CD4-positive, alpha-beta T cell treated with Interleukin-12 subunit alpha and Interleukin-12 subunit beta, for 1 hour (primary cell): ENCODE measurements at places on chromosomes 1 and 21.

DNA sequence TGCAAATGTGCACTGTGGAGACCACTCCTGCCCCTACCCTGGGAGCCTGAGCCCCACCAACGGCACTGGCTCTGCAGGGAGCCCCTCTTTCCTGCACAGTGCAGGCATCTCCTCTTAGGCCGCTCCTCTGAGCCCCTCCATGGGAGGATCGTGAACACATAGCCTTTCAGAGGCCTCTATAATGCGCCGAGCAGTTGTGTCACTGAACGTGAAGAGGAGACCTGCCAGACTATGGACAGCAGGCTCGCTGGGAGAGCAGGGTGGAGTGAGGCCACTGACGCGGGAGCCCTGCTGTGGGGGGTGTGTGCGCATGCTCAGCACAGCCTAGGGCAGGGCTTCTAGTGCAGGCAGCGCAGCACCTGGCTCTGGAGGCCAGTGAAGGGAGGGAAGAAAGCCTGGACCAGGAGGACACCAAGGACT is 151.3 kb upstream of the COL6A1 start:
- no peak for DNase-seq

DNA sequence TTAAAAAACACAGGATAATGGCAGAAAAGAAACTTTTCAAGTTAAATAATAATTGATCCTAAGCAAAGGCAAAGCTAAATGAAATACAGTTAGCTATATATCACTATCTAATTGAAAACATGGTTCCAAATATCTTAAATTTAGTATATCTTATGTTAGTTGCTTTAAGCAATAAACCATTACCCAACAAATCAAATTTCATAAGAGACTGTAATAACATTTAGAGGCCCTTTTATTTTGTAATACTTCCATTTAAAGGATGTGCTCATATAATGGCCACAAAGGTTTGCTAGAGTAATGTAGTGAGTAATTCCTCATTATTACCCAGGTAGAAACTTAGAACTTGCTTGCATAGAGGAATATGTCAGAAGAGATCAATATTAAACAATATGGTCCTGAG is 32.3 kb downstream of the RPL5 start:
- no peak for DNase-seq

DNA sequence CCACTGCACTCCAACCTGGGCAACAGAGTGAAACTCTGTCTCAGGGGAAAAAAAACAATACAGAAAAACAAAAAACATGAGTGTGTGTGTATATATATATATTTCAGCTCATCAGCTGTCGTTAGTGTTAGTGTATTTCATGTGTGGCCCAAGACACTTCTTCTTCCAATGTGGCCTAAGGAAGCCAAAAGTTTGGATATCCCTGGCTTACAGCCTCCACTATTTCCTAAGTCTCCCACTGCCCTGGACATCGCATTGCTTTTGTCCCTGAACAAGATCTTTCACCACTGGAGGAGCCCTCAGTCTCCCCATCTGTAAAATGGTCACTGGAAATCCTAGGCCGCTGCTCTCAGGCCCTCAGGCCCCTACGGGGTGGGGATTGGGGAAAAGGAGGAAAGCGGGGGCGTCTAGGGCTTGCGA is 391 bp upstream of the LDLRAP1 start:
- no peak for DNase-seq

DNA sequence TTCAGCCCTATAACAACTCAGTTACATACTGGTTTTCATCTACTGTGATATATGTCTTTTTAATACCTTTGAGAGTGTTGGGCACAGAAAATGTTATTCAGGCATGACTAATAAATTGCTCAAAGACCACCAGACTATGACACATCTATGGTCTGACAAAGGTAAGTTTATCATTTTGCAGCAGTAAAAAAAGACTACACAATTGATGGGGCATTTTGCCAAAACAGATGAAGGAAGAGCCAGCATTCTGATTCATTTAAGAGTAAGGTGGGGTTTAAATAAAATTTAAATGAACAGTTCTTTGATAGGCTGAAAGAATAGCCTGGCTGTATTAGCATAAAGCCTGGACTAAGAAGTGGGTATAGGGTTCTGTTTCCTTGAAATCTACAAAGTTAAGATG is 8.8 kb upstream of the RNPC3 start:
- DNase-seq: no peak

DNA sequence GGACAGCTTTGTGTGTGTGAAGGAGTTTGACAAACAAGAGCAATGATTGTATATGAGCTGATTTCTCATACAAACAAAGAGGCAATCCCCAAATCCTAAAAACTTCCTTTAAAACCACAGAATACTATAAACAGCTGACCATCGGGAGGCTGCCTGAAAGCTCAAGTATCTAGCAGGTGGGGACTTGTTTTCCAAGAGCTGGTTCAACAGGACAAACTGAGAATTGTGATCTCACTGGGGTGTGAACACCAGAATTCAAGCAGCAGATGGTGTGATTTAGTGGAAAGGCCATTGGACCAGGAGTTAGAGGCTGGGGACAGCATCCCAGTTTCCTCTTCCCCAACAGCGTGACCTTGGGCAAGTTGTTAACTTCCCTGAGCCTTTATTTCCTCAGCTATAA is 13.9 kb downstream of the LMX1A start:
- no peak for DNase-seq

GRCh38 chr1:52635321-52636089 is 2.5 kb downstream of the SHISAL2A start:
- peak; percentile 63 for DNase-seq

DNA sequence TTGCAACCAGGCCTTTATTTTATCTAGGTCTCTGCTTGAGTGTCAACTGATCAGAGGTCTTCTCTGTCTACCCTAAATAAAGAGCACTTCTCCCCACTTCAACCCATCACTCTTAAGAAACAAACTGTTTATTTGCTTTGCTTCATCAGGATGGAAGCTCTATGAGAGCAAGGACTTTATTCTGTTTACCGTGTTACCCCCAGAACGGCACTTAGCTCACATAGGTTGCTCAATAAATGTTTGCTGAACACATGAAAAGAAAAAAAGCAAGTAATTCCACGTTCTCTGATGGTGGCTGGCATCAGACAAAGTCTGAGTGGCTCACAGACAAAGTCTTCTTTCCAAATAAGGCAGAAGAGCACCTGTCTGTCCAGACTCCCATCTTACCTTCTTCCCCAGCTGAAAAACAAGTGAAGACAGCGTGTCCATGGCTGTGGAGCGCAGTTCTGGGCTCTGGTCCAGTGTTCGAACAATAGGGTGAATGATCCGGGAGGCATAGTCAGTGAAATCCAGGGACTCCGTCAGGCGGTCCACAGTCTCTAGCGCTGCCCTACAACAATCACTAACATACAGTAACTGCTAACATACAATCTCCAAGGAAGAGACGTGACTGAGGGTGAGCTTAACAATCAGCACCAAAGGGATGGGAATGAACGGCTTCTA is 22.9 kb downstream of the ANGPTL7 start:
- DNase-seq: no peak

DNA sequence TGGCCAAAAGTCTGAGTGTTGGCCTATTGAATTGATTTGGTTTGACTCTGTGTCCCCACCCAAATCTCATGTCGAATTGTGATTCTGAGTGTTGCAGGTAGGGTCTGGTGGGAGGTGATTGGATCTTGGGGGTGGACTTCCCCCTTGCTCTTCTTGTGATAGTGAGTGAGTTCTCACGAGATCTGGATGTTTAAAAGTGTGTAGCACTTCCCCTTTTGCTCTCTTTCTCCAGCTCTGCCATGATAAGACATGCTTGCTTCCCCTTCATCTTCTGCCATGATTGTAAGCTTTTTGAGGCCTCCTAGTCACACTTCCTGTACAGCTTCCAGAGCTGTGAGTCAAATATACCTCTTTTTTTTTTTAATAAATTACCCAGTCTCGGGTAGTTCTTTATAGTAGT is 297.1 kb upstream of the ZRANB2 start:
- no peak for DNase-seq

DNA sequence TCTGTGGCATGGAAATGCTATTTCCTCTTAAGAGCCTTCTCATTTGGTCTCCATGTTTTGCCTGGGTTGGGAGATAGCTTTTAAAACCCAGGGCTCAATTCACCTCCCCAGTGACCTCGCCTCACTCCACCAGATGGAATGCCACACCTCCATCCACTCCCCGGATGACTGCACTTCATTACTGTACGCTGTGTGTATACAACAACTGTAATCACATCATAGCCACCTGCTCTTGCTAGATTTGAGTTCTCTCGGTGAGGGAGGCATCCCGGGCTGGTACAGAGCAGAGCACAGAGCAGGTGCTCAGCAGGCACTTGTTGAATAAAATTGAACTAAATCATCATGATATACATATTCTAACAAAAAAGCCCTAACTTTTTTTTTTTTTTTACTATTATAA is 26.0 kb downstream of the SDE2 start:
- no peak for DNase-seq

DNA sequence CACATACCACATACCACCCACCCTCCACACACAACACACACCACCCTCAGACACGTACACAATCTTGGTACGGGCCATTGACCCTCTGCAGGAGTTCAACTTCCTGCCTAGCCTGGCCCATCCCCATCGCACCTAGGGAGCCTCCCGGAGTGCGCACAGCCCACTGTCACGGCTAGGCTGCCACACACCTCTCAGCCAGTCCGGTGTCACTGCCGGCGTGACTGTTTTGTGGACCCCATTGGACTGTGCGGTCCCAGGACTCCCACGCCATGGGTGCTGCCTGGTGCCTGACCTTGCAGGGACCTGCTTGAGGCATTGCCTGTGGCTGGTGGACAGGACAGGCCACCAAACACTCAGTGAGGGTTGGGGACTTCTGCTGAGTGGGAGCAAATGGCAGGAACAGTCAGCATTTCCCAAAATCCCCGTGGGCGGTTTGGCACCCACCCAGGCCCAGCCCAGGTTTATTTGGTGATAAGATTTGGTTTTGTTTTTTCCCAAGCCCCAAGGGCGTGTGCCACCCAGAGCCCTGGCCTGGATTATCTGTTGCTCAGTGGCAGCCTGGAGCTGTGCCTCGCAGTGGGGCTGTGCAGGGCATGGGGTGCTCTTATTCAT is 27.7 kb downstream of the RAB7B start:
- no peak for DNase-seq

DNA sequence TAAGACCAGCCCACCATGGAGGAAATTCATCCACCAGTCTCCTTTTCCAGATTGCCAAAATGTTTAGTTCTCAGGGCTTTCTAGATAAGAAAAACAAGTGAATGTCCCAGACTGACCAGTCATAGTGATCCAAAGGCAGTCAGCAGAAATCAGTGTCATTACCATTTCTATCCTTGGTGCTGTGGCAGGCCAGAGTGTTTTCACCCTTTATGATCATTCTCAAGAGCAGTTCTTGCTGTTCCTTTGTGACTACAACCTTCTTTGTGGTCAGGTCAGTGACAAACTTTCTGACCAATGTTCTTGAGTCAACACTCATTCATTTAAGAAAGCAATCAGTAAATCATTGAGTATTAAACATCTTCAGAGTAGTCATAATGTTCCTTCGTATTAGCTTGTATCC is 7.3 kb upstream of the DHCR24 start:
- DNase-seq: no peak

DNA sequence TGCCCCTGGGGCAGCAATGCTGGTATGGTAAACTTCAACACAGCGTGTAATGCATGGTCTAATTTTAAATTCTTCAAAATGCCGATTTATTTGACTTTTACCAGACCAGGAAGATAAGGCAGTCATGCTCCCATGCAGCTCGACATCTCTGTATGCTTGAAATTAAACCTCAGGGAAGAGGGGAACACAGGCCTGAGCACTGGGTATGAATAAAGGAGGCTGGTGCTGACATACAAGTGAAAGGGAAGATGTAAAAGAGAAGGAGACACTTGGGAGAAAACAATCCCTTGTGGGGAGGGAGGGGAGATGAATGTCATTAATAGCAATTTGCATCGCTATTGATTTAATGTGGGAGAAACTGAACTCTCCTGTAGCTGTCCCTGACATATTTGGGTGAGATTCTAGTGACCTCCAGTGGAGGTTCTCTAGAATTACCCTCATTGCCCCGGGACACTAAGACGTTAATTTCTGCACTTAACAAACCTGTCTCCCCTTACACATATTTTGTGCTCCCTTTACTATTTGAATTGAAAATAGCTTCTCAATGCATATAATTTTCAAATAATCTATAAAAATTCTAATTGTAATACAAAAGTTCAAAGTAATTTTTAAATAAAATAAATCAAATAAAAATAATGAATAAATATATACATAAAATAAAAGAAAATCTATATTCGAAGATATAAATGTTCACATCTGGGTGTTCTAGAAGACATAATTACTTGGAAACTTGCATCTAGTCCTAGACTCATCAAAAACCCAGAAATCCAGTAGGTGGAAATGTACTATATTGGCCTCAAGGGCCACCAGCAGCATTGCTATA is 283.1 kb downstream of the LMX1A start:
- DNase-seq: peak; percentile 9

GRCh38 chr1:8411803-8412182 is 93.9 kb downstream of the SLC45A1 start:
- DNase-seq: no peak

- no peak for DNase-seq
These were observed 41.5 kb downstream of the LRRC3 start for GRCh38 chr21:44496564-44497550.

- DNase-seq: peak; percentile 57
These were observed 6.7 kb upstream of the LGALS8 start for GRCh38 chr1:236516929-236517704.

- no peak for DNase-seq
These were observed 262.8 kb upstream of the VAMP3 start for GRCh38 chr1:7508052-7508933.

DNA sequence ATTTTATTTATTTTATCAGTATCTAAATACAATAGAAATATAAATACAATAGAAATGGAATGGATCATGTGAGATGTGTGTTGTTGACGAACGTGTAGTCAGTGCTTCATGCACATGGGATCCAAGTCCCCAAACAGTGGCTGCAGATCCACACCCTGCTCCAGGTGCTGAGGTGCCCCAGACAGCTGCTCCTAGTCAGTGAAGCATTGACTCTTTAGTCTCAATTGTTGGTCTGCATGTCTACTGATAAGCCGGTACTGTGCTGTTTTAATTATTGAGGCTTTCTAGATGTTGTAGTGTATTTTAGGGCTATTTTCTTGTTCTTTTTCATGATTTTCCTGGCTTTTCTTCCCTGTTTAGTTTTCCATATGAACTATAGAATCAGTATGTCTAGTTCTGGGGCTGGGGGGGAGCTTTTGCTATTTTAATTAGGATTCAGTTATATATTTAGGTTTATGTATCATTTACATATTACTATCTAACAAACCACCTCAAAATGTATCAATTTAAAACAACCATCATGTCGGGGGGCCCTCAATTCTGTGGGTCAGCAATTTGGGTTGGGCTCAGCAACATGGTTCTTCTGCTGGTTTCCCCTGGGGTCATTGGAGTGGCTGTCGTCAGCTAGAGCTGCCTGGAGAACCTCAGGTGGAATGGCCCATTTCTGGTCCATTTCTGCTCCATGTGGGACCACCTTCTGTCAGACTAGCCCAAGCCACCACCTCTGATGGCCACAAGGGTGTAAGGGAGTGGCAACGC is 63.2 kb upstream of the TRAPPC10 start:
- no peak for DNase-seq

GRCh38 chr21:27550287-27550686 is 583.4 kb upstream of the ADAMTS5 start:
- no peak for DNase-seq

- no peak for DNase-seq
These were observed 73.9 kb downstream of the PLXNA2 start for GRCh38 chr1:208170252-208170651.
